Stimulated activated CD8-positive, alpha-beta memory T cell treated with anti-CD3 and anti-CD28 coated beads, Interleukin-2, amount 100 ng/mL, for 1 hour (primary cell): ENCODE measurements at places on chromosomes 12 and 14.

DNA sequence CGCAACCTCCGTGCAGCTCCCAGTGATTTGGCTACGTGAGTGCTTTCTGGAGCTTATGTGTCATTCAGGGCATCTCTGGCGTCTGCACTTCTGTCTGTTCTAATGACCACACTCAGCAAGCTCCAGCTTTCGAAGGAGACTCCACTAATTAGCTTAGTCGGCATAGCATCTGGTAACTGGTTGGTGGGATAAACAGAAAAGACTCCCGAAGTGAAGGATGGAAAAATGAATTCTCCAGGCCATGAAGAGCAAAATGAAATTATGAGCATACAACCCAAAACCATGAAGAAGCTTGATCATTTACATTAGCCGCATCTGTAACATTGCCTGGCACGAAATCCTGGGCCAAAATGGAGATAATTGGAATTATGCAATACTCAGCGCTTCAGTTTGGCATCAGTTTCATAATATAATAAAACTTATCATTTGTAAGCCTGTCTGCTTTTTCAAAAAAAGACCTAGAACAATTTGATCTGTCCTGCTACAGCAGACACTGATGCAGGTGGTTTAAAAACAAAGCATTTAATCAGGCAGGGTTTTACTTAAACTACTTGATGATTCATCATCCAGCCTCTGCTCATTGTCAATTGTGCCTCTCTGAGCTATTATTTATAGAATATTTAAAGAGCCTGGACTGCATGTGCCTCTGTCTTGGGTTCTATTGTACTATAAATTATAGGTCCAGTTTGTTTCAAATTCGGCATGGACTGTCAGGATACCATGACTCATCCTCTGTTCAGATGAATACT, 87.4 kb downstream of the SYT1 start:
- no peak for DNase-seq

DNA sequence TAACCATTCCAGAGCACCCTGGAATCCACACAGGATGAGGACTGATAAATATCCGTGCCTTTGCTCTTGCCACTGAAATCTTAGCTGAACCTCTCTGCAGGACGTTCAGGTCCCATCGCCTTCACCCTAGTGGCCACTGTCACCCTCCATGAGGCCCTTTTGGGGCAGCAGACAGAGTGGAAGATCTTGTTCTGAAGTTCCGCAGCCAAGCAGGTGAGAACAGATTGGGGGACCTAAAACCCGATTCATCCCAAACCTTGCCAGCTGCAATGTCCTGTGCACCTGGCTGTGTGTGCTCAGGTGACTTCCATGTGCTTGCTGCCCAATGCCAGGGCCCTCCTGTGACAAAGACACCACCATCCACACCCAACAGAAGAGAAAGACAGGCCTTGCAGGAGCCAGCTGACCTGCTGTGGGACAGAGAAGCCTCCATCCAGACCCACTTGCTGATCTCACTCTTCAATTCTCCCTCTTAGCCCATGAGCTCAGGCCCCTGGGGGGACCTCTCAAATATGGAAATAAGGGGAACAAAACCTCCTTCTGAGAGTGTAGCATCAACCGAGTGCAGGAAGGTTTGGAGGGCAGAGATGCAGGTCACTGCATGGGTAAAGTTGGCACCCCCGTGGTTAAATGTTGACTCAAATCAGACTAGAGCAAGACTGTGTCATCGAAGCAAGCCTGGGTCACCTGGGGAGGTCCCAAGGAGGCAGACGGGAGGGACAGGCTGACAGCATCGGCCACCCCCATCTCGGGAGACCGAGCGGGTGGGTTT, 308.7 kb upstream of the DIO3 start:
- DNase-seq, result no peak

DNA sequence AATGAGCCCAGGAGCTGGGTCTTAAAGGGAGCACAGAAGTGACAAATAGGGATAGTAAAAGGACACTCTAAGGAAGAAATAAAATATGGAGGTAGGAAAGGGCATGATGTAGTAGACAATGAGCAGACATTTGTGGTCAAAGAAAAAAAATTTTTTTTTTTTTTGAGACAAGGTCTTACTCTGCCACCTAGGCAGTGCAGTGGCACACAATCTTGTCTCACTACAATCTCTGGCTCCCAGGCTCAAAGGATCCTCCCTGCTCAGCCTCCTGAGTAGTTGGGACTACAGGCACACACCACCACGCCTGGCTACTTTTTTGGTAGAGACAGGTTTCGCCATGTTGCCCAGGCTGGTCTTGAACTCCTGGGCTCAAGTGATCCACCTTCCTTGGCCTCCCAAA, 8.5 kb downstream of the FKBP3 start:
- no peak for DNase-seq

- DNase-seq, result no peak
Measured at GRCh38 chr12:90235642-90236041, 527.0 kb upstream of the ATP2B1 start.

GRCh38 chr12:120831648-120832267, 72.4 kb downstream of the SPPL3 start:
- no peak for DNase-seq

- no peak for DNase-seq
Measured at GRCh38 chr12:76859611-76860010, 19.2 kb downstream of the CSRP2 start.

DNA sequence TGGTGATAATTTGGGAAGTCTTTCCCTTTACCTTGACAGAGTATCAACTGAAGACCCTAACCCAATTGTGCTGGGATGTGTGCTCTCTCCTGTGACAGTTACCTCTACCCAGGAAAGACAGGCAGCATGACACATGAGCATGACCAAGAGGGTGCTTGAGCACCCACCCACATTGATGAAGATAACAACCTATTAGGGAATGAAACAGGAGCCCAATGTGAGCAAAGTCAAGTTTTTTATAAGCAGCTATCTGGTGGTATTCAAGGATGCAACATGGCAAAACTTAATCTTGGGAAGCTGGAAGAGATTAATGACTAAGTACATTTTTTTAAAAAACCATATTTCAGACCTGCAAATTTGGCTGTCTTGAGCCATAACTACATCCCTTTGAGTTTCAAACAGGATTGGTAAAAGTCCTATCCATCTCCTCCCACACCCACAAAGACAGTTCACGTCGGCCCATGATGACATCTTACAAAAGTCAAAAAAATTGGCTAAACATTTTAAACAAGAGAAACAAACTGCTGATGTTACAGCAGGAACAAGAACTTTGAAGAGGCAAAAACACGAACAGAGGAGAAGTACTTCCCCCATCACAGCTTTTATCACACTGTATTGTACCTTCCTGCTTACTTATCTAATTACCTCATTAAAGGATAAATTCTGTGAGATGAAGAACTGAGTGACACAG, 60.3 kb downstream of the MED13L start:
- no peak for DNase-seq

- no peak for DNase-seq
Measured at GRCh38 chr12:98402671-98403070, 112.7 kb upstream of the TMPO start.

DNA sequence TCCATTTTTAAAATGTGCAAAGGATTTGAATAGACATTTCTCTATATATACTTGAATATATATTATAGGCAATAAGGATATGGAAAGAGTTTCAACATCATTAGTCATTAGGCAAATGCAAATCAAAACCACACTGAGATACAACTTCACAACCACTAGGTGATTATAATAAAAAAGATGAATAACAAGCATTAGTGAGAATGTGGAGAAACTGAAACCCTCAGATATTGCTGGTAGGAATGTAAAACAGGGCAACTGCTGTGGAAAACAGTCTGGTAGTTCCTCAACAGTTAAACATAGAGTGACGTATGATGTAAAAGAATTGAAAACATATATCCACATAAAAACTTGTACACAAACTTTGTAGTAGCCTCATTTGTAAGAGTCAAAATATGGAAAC, 11.7 kb upstream of the BATF start:
- DNase-seq, result no peak

- DNase-seq, result no peak
Measured at GRCh38 chr14:95611293-95611880, 74.8 kb upstream of the TCL1B start.

GRCh38 chr14:23645812-23646647, 9.9 kb downstream of the DHRS2 start:
- DNase-seq, result no peak

- DNase-seq, result no peak
Measured at GRCh38 chr12:106645465-106646330, 62.9 kb downstream of the RFX4 start.

GRCh38 chr12:20350495-20350894, 17.8 kb upstream of the PDE3A start:
- DNase-seq, result no peak

DNA sequence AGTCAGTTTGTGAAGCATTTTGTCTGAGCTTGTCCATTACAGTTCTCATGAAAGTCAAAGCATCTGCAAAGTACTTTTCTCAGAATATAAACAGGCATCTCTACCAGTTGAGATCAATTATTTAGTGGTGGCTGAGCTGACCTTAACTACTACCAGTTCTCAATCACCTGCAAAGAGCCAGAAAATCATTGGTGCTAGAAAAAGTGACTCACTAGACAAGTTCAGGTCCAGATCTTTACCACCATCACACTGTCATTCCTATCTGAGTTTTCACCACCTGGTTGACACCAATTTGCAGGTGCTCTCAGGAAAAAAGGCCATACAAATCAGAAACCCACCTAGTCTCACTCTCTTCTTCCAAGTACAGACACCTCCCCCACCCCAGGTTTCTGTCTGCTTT, 33.3 kb downstream of the ITPR2 start:
- DNase-seq, result no peak

DNA sequence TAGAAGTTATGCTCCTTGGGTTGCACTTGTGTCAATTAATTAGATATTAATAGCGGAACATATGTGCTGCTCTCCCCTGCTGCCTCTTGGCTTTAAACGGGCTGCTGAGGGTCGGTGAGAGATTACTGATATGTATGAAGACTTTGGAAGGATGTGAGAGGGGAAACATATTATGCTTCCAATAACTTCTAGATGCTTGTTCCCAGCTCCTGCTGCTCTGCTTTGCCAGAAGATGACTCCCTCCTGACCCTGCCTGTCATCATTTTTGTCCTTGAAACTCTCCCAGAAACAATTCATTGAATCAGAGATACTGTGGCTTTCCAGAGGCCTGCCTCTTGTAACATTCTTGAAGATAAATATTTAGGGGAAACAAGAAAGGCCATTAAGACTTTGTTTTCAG, 300.1 kb upstream of the STXBP6 start:
- DNase-seq, result no peak

DNA sequence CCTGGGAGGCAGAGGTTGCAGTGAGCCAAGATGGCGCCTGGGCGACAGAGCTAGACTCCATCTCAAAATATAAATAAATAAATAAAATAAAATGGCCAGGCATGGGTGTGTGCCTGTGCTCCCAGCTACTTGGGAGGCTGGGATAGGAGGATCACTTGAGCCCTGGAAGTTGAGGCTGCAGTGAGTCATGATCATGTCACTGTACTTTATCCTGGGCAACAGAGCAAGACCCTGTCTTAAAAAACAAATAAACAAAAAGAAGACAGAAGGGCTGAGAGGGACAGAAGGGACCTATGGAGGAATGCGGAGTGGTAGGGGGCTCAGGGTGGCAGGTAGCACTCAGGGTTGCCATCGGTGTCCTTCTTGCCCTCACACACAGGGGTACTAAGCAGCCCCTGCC, 40.8 kb downstream of the PRPF40B start:
- DNase-seq, result no peak

DNA sequence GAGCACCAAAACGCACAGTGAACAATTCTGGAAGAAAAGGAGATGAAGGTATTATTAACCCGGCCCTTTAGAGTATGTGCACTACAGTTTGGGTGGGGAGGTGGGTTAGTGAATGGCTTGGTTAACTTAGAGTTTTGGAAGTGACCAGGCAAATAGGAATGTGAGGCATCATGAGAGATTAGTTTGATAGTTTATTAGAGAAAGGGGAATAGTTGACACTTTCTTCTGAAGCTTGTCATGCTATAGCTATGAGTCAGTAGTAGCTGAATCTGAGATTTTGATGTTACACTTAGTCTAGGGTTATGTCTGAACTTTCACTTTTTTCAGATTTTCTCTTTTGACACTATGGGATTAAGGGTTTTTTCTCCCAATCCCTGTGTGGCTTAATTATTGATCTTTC, 567.2 kb downstream of the SNAPC1 start:
- DNase-seq, result no peak

DNA sequence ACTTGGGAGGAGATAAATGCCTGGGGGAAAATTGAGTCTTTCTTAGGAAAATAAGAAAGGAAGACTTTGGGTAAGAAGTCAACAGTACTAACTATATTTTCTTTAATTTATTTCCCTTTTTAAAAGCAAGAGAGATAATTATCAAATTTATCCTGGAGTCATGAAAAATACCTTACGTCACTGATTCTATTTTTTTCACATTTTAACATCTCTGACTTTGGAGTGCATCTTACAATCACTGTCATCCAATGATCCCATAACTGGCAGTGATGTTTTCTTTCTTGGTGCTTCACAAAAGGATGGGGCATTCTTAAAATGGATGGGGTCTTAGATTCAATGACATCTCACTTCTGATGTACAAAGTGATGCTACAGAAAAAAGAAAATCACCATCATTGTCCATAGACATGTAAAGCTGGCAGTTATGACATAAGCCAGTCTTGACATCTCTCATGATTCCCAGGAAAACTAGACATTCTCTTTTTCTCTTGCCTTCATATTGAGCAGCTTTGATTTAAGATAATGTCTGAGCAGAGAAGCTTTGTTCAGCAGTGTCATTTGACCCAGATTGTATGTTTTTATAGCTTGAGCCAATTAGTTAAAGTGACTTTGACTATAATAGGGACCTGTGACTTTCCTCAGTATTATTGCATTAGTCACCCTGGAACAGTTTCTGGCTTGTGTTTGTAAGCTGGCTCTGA, 236.2 kb downstream of the EGLN3 start:
- DNase-seq, result no peak

DNA sequence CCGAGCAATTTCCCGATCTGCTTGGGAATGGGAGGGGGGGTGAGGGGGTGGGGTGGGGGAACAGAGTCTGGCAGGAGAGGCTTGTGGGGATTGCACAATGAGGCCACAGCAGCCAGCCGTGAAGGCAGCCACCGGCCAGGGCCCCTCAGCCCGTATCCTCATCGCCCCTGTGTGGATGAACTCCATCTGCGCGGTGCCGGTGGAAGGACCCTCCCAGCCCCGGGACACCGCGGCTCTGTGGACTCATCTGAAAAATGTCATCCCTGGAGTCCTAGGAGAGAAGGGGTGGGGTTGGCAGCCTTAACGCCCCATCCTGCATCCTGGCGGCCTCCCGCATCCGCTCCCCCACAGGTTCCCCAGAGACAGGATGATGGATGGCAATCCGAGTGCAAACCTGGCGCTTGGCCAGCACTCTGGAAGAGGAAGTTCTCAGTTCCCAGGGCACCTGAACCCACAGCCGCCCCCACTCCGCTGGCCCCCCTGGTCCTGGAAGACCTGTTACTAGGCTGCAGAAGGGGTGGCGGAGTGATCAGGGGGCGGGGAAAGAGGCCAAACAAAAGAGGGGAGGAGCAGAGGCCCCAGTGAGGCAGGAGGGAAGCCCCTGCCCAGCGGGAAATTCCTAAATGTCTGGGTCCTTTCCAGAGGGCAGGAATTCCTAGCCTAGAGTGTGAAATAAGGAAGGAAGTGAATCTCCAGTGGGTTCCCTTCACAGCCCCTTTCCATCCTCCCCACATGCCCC, 1.2 kb upstream of the TNFAIP2 start:
- no peak for DNase-seq
